GM12878 (cell line): ENCODE measurements at places on chromosomes 3 and 15. TPM values are rescaled to one million over a fixed set of nuclear protein-coding genes. Genes with fewer than 3 reads are reported as not detected.

EEF1AKMT4 gene
- polyA plus RNA-seq, result 26.8 and 28.4 TPM in 2 replicates

GOLIM4 gene
- 25.6 and 32.4 TPM in 2 replicates for polyA plus RNA-seq

EFL1 gene
- 23.2 and 25.3 TPM in 2 replicates for polyA plus RNA-seq

CYP8B1 gene
- polyA plus RNA-seq, result not detected in 2 replicates

SCN5A gene
- not detected in 2 replicates for polyA plus RNA-seq

EHHADH gene
- polyA plus RNA-seq, result 7.4 and 8.4 TPM in 2 replicates

HMCES gene
- 43.2 and 49.8 TPM in 2 replicates for polyA plus RNA-seq

XRN1 gene
- polyA plus RNA-seq, result 9.9 and 10.6 TPM in 2 replicates

ACAN gene
- not detected in 2 replicates for polyA plus RNA-seq

IQCF5 gene
- polyA plus RNA-seq, result not detected in 2 replicates

TM6SF1 gene
- 1.8 and 2.7 TPM in 2 replicates for polyA plus RNA-seq

NKTR gene
- polyA plus RNA-seq, result 40.3 and 46.0 TPM in 2 replicates

TAMM41 gene
- 28.2 and 31.4 TPM in 2 replicates for polyA plus RNA-seq

IL5RA gene
- polyA plus RNA-seq, result not detected in 2 replicates

TNFAIP8L3 gene
- polyA plus RNA-seq, result not detected in 2 replicates

ARRDC4 gene
- 0.03 TPM in 1 of 2 replicates, not detected in the other for polyA plus RNA-seq

LSG1 gene
- 50.7 and 52.9 TPM in 2 replicates for polyA plus RNA-seq

MNS1 gene
- polyA plus RNA-seq, result 2.4 and 2.6 TPM in 2 replicates

RHOV gene
- 8.2 and 8.9 TPM in 2 replicates for polyA plus RNA-seq

DRD3 gene
- not detected in 2 replicates for polyA plus RNA-seq
